ENCODE measurements at places on chromosomes 13 and 19. TPM values are rescaled to one million over a fixed set of nuclear protein-coding genes. Genes with fewer than 3 reads are reported as not detected.

Gene ADGRL1
- 21.1 TPM for total RNA-seq

DNA sequence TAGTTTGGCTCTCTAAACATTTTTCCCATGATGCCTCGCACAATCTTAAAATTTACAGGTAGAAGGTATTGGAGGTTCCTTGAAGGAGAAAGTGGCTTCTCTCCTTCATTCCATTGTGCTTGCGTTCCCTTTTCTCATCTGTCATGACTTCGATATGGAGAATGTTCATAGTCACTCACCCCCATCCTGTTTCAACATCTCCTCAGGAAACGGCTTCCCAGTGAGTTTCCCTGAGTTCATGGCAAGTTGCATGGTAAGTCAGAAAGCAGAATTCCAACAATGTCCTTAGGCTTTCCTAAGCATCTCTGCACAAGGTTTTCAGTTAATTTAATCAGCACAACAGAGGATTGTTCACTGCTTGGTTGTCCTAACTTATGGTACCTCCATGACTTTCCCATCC lies 581.8 kb upstream of the SLITRK5 start:
- no peak for DNase-seq

GRCh38 chr19:46020819-46021125 lies 2.1 kb downstream of the PGLYRP1 start:
- no peak for DNase-seq

GRCh38 chr13:24161980-24162525 lies 1.5 kb downstream of the SPATA13 start:
- no peak for DNase-seq

Gene CDC16
- 50.1 TPM for total RNA-seq

DNA sequence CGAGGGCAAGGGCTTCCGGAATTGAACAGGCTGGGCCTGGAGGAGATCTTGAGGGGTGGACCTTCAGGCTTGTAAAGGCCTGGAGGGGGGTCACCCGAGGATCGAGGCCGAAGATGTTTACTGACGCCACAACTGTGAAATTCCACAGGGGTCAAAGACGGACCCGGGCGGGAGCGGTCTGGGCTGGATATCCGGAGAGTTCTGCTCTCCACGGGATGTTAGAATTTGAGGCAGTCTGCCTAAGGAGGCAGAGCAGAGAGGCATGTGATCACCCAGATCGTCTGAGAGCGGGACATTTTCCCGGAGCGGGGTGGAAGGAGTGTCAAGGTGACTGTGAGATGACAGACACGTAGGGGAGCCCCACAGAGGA lies 13.2 kb downstream of the KLHL26 start:
- DNase-seq = no peak

GRCh38 chr19:7294558-7295212 lies 471 bp upstream of the INSR start:
- peak; percentile 83 for DNase-seq

- DNase-seq = peak; percentile 19
Measured at GRCh38 chr19:8988204-8988603, 22.0 kb downstream of the MUC16 start.

Gene CLDND2
- 4.9 TPM for total RNA-seq

Gene U2AF2
- total RNA-seq = 204 TPM

Gene ZNF567
- 7.5 TPM for total RNA-seq

GRCh38 chr13:76667551-76667950 lies 218.7 kb downstream of the KCTD12 start:
- DNase-seq = no peak

DNA sequence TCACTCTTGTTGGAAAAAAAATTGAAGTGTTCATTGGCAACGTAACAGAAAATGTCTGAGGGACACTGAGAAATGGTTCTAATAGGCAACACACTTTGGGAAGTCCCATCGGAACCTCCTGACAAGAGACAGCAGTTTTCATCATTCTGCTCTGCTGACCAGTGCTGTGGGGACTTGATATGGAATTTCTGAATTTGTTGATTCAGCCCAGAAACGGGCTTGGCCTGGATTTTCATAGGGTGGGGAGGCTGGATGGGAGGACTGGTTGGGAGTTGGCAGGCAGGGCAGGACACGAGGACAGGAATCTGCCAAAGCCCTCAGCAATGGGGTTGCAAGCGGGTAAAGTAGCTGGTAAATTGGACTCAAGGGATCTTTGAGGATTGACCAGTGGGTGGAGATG lies 96.5 kb downstream of the DCT start:
- DNase-seq = no peak

Gene CLEC4G
- total RNA-seq = 0.34 TPM
